Mesendoderm (in vitro differentiated cells): ENCODE measurements at places on chromosomes 3 and 15.
A peak's percentile ranks its signal among the peaks of the same experiment; 100 is the strongest.

GRCh38 chr3:166986000-166986399 is 394.1 kb downstream of the ZBBX start:
- no peak for DNase-seq

GRCh38 chr15:74402873-74403587 is 30.7 kb downstream of the SEMA7A start:
- DNase-seq, result no peak

DNA sequence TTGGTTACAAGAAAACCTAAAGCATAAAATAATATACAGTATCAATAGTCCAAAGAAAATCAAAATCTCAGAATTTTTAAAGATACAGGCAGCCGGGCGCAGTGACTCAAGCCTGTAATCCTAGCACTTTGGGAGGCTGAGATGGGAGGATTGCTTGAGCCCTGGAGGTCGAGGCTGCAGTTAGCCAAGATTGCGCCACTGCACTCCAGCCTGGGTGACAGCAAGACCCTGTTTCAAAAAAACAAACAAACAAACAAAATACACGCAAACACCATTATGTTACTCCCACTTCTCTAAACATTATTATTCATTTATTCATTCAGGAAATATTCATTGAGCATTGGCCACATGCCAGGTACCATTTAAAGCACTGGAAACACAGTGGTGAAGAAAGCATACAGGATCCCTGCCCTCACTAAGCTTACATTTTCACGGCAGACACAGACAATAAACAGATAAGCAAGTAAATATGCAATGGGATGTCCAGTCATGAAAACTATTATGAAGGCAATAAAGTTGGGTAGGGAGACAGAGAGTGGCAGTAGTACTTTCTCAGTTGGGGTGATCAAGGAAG is 6.7 kb downstream of the BCL2A1 start:
- DNase-seq, result no peak

GRCh38 chr3:150874666-150875219 is 30.5 kb downstream of the MINDY4B start:
- no peak for DNase-seq

DNA sequence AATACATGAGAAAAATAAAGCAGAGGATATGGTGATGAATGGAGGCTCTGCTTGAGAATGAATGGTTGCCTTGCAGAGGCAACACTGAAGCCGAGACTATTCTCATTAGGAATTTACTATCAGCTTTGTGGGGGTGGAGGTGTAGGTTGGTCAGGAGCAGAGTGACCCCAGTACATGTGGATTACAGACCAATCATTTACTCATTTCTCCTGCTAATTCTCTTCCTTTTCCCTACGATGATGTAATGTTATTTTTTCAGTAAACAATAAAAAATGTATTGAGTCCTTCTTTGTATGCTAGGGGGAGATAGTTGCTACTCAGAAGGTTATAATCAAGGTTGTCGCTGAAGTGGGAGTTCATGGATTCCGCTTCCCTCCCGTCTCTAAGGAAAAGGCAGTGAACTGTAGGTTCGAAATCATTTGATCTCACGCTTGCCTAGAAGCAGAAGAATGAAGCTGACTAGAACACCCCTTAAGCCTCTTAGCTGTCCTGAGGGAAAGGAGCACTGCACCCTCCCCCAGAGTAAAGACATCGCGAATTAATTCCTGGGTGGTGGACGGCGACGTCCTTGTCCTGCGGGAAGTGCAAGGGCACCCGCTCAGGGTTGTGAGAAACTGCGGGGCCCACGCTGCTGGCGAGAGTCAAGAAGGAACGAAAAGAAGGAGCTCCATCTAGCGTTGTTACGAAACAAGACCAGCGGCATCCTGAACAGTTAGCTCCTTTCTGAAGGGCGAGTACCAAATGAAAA is 213.2 kb upstream of the PFN2 start:
- peak; percentile 89 for DNase-seq

DNA sequence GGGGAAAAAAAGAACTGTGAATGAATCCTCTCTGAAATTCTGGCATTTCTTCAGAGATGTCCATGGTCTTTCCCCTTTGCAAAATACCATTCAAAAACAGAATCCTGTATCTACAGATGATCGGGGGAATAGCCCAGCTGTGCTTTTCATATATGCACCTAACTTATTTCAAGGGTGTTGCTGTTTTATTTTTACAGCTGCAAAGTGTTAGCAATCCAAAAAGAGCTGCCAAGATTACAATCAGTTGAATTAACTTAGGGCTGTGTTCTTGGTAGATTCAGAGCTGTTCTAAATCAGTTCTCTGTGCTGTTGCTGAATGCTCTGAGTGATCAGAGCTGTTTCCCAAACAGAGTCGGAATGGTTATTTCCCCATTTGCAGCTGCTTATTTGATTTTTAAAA is 175.7 kb upstream of the SEMA6D start:
- DNase-seq, result no peak

GRCh38 chr3:2823031-2823430 is 287.1 kb downstream of the IL5RA start:
- DNase-seq, result no peak

DNA sequence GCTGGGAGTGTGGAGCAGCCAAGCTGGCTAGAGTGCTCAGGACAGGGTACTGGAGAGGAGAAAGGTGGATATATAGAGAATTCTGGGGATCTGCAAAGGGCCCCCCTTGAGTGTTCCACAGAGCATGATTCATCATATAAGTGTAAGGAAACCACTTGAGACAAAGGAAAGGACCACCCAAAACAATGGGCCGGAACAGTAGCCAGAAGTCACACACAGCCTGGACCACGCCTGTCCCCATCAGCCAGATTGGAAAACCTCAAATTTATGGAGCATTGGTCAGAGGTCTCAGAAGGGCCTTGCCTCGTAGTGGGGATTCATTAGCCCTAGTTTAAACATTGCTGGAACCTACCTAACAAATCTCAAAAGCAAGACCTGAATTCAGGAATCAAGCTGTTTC is 4.9 kb upstream of the KNSTRN start:
- DNase-seq, result no peak

- no peak for DNase-seq
These were observed 81.2 kb downstream of the FAM43A start for GRCh38 chr3:194766845-194767244.

GRCh38 chr3:80010021-80010571 is 242.3 kb upstream of the ROBO1 start:
- no peak for DNase-seq

- DNase-seq, result no peak
These were observed 11.3 kb upstream of the THRB start for GRCh38 chr3:24505691-24506550.

DNA sequence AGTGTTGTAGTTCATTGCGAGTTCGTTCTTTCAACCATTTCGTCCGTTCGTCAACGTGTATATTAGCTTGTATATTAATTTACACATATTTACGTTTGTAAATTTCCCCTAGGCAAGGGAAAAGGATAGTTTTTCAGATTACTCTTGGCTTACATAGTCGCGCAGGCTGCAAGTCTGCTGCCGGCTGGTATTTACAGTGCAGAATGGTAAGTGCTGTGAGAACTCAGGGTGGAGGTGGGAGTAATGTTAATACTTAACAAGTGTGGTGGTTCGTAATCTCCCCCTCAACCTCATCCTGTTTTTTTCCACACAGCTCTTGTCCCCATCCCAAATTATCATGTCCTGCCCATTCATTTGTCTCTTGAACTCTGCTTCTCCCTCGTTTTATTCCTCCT is 766 bp downstream of the FAM98B start:
- no peak for DNase-seq

GRCh38 chr15:50150349-50150748 is 31.3 kb upstream of the ATP8B4 start:
- no peak for DNase-seq

DNA sequence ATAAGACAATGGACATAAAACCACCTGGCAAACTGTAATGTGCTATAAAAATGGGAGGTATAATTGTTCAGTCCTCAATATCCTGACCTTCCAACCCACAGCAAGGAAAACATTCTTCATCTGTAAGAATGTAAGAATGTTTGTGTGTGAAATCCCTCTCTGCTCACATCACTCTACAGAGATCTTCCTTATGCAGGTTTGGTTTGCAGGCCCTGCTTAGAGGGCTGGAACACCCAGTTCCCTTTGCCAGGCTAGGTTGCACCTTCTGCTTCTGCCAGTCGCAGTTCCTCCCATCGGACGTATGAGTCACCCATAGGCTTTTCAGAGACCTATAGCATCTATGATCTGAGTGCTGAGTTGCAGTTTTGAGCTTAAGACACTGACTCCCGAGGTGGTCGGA is 24.1 kb upstream of the MINAR1 start:
- DNase-seq, result peak; percentile 38

- DNase-seq, result peak; percentile 84
These were observed 517 bp downstream of the FBN1 start for GRCh38 chr15:48644827-48645557.

DNA sequence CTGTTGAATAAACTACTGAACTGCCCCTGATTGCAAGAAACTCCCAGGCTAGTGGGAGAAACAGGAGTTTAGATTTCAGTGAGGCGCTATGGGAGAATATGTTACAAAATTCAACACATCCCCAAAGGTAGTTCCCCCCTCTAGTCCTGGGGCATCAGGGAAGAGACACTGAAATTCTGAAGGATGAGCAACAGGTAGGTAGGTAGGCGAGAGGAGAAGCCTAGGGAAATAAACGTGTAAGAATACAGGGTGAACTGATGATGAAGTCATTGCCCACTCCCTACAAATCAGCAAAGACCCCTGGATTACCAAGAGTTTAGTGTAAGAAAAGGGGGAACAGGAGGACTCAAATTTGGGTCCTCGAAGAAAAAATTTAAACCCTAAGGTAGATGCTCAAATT is 46.3 kb upstream of the RORA start:
- no peak for DNase-seq

DNA sequence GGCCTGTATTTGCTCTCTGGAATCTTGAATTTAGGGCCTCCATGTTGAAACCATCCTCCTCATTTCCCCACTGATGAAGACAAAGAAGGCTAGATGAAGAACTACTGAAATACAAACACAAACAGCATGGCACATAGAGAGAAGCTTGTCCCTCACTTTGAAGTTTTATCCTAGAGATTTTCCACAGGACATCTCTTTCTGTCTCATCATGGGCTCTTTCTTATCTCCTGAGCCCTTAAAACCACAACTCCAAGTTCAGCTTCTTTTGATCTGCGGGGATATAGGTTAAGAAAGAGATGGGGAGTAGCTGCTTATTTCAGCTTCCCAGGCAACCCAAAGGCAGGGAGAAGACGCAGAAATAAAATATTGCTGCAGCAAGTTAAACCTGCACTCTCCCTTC is 213.1 kb upstream of the LRIG1 start:
- no peak for DNase-seq

GRCh38 chr15:62895905-62896316 is 146.6 kb upstream of the TPM1 start:
- DNase-seq, result peak; percentile 46

DNA sequence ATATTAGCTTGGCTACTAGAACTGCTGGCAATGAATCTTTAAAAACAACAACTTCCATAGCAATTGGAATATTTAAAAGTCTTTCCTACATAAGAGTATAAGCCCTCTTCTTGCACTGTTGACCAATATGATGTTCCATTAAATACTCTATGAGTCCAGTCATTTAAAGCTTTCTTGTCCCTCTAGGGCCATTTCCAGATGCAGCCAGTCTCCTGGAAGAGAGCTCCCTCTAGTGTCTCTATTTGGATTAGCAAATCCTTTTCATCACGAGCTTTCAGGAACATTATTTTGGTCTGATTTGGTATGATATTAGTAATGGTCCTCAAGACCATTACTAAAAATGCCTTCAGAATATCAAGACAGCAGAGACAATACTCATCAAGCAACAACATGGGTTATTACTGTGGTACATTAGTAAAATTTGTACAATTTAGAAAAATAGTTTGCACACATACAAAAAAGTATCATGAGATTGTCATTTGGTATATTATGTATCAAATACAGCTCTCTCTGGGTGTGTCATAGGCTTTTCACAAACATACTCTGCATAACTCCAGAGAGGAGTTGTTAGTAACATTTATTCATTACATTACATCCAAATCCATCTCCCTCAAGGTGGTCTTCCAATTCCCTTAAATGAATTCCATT is 101.3 kb downstream of the DPH6 start:
- DNase-seq, result peak; percentile 59

DNA sequence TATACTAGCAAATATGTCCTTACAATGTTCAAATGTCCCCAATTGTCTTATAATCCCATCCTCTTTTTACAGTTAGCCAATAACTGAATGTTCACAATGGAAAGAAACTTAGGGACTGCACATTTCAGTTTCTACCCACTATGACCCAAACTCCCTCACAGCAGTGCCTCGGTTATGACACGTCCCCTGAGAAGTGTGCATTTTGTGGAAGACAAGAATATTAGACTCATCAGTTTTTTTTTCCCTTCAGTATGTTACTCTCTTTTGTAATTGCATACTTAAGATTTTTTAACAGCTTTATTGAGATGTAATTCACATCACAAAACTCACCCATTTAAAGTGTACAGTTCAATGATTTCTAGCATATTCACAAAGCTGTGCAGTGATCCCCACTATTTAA is 64.8 kb downstream of the IGF2BP2 start:
- no peak for DNase-seq

DNA sequence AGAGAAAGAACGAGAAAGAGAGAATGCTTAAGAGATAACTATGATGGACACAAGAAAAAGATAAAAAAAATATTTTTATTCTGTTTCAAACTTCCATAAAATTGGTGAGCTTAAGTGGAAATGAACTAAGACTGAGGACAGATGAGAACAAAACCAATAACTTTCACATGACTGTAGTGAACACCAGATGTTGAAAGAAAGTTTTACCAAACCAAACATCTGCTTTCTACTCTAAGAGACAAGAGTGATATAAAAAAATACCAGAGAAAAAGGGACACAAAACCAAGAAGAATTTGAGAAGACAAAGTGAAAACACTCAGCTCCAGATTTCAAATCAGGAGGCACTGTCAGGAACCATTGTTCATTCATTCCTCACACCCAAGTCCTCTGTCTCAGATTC is 147.9 kb downstream of the IMPG2 start:
- DNase-seq, result no peak

DNA sequence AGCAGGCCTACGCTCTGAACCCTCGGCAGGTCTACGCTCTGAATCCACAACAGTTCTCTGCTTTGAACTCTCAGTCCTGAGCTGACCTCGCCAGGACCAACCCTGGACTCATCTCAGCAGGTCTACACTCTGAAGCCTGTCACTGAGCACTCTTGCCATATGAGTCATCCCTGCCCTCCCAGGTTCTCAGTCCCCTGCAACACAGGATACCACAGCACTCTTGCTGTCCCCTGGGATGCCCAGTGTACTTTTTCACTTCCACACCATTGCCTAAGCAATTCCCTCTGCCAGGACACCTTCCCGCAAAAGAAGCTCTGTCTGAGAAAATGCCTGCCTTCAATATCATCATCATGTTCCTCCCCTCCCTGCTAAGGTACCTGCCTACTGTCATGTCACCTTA is 42.0 kb downstream of the NUP210 start:
- DNase-seq, result peak; percentile 11

GRCh38 chr3:17021614-17022013 is 136.9 kb downstream of the PLCL2 start:
- no peak for DNase-seq

GRCh38 chr15:73959012-73959581 is 32.8 kb downstream of the LOXL1 start:
- no peak for DNase-seq
